ENCODE measurements at places on chromosomes 13 and 19. TPM values are rescaled to one million over a fixed set of nuclear protein-coding genes. Genes with fewer than 3 reads are reported as not detected.

GET3 gene
- 44.6 TPM for total RNA-seq

RASIP1 gene
- total RNA-seq: 22.9 TPM

RAB20 gene
- total RNA-seq: 10.8 TPM

SCAF1 gene
- 14.3 TPM for total RNA-seq

CD209 gene
- total RNA-seq: 4.3 TPM

SELENOV gene
- total RNA-seq: not detected

GRCh38 chr13:20812890-20813289 lies 39.1 kb upstream of the EEF1AKMT1 start:
- DNase-seq: no peak

DNA sequence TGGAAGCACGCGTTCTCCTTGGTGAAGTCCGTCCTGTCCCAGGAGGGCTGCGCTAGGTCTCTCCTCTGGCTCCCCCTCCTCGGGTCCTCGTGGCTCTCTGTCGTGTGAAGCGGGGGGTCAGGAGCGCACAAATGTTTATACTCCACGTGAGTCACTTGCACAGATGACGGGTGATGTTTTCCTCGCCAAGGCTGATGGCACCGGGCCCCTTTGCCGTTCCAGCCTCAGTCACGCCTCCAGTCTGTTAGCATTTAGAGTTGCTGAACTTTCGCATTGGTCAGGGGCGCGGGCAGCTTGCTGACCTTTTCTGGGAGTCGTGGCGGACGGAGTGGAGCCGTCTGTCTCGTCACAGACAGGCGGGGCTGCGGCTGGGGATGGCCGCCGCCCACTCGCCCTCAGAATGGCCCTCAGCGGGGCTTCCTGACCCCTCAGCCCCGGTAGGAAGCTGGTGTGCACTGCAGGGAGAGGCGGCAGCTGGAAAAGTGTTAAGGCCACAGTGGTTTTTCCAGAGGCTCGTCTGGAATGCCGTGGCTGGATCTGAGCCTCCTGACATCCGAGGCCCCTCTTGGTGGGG lies 13.7 kb downstream of the KLHL26 start:
- peak; percentile 98 for DNase-seq

DNA sequence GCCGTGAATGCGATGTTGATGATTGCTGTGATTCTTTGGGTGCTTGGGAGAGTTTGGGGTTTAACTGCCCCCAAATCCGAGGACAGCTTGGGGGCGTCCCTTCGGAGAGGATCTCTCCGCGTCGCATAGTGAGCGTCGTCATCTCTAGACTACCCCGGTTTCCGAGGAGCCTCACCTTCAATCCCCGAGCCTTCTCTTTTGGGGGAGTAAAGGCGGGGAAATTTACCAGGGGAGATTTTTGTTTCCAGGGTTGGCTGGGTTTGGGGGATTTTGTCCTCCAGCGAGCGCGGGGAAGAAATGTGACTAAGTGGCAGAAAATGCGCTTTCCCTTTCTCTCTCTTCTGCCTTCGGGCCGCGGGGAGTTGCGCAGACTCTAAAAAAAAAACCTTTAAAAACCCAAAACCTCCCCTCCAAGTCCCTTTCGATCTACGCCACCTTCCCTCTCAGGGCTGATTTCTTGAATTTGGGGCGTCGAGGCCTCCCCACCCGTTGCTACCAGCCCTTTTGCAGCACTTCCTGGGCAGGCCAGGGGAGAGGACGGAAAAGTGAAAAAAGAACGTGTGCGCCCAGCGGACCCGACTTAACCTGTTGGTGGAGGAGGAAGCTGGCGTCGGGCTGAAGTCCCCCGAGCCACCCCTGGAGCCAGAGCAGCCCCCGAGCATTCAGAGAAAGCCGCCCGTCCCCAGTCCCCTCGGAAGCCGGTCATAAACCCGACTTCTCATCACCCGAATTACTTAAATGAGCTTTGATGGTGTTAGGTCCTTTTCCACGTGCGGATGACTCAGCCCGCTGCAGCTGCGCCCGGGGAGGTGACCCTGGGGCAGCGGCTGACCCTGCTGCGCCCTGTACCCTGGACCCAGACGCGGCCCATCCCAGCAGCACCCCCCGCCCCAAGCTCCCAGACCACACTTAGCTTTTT lies 17.7 kb downstream of the NFIX start:
- DNase-seq: peak; percentile 84

DNA sequence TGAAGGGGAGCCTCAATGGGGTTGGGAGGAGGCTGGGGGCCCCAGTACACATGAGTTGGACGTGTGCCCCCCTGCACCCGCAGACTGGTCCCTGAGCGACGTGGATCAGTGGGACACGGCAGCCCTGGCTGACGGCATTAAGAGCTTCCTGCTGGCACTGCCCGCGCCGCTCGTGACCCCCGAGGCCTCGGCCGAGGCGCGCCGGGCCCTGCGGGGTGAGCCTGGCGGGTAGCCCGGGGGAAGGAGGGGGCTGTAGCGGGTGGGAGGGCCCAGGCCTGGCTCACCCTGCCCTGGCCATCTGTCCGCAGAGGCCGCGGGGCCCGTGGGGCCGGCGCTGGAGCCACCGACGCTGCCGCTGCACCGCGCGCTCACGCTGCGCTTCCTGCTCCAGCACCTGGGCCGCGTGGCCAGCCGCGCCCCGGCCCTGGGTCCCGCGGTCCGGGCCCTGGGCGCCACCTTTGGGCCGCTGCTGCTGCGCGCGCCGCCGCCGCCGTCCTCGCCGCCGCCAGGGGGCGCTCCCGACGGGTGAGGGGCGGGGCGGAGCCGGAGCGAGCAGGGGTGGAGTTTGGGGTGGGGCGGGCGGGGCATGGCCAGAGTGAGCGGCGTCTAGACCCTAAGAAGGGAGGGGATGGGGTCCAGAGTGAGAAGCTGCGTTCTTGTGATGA lies 8.1 kb downstream of the PIK3R2 start:
- DNase-seq: no peak

GRCh38 chr13:47109028-47109427 lies 212.2 kb upstream of the HTR2A start:
- DNase-seq: no peak

DNA sequence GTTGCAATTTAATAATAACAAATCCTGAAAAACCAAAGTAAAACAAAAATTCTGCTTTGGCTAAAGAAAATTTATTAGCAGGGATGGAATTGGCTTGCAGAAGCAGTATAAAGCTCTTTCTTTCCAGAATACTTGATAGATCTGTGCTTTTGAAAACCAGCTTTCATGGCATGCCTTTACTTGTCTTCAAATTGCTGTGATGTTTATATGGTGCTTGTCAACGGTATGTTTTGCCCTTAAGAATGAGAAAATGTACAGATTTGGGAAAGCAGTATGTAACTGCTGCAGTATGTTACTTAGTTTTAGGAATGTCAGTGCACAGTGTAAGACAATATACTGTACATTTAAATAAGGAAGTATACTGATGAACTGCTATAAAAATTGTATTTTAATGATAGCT lies 120.8 kb upstream of the PCDH20 start:
- no peak for DNase-seq

- no peak for DNase-seq
Observed at GRCh38 chr13:110636053-110636475, 20.7 kb downstream of the NAXD start.

DNA sequence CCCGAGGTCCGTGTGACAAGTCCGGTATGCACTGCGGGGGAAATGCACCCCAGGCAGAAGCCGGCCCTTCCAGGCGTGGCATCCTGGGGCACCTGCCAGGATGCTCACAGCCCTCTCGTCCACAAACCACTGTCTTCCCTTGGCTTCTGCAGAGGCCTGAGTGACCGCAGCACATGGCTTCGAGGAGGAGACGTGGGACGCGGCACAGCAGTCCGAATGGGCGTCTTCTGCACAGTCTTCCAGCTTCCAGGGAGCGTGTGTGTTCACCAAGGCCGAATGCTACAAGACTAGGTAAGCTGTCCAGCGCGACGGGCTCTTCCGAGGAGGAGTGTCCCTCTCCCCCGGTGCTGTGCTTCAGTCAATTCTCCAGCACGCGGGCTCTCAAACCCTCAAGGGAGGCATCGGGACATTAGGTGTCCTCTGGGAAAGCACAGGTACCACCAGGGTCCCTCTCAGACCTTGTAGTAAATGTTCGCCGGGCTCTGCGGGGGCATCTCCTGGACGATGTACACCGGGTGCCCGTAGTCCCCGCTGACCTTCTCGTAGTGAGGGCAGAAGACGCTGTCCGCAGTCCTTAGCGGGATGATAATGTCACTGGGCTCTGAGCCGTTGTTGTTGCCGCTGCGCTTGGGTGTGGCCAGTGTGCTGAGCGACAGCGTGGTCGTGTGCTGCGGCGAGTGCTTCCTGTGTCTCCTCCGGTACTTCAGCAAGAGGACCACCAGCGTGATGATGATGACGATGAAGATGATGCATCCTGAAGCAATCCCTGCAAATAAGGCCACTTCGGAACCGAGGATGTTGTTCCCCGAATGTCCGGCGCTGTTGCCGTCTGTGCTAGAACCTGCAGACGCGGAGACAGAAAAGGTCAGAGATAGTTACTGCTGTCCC lies 42.6 kb downstream of the EFNB2 start:
- no peak for DNase-seq

GRCh38 chr19:49983645-49984229 lies 22.8 kb upstream of the SIGLEC11 start:
- peak; percentile 65 for DNase-seq

DNA sequence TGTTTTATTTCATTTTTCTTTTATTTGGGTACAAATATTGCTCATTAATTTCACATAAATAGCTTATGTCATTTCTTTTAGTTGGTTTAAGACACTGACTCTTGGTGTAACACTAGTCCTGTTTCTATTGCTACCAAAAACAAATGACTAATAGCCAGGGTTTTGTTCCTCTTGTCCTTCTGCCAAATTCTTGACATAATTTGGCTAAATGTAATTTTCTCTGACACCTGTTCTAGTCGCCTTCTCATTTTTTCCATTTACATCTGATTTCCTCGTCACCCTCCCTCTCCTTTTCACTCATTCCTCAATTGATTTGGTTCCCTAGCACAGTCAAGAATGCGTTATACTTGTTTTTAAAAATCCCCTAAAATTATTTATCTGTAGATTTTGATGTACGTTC lies 1718.7 kb downstream of the EFNB2 start:
- DNase-seq: no peak

GRCh38 chr13:42796747-42797356 lies 15.5 kb downstream of the FAM216B start:
- DNase-seq: no peak

DNA sequence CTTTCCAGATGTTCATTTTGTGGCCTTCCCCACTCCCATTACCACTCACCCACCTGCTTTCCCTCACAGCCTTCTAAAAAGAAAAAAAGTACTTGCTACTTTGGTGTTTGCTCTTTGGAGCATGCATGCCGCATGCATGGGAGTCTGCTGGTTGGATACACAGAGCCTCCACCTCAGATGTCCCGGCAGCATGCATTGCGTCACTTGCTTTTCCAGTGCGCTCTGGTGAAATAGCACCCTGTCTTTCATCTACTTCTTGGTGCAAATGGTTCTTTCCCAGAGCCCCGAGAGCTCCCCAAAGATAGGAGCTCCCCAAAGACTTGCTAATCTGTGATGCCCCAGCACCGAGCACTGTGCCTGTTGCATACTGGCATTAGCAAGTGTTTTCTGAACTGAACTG lies 333.2 kb upstream of the ZNF507 start:
- no peak for DNase-seq
